Right atrium auricular region (tissue), 2 donors: ENCODE measurements at places on chromosomes 12 and 14.
A peak's percentile ranks its signal among the peaks of the same experiment; 100 is the strongest.

DNA sequence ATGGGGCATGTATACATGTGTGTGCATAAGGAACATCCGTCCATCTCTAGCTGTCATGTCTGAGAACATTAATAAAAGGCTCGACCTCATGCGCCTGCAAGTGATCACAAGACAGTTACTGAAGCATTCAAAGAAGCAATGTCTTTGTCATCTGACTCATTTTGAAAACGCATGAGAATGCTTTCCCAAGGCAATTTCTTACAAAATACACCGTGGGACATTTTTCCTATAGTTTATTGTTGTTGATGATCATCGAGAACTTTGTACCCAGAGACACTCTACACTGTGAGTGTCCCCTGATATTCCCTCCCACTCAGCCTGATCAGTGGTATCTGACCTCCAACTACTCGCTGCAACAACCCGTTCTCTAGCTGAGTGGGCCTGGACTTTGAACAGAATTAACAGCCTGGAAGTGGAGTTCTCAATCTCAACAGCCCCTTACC lies 68.1 kb downstream of the ETV6 start:
- no peak for DNase-seq

DNA sequence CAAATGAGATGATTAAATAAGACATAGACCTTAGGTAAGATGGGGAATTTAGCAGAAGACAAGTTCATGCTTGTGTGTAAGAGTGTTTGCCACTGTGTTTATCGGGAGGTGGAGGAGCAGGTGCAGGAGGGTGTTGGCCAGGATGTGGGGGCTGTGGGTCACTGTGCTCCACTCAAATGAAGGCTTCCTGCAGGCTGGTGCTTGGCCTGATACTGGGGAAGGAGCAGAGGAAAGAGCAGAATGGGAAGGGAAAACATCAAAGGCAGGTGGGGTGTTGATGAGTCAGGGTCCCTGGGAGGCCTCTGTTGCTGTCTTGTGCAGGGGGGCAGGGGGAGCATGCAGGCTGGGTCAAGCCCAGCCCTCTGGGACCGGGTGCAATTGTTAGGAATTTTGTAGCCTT lies 126.5 kb downstream of the TSPAN9 start:
- no peak for DNase-seq

DNA sequence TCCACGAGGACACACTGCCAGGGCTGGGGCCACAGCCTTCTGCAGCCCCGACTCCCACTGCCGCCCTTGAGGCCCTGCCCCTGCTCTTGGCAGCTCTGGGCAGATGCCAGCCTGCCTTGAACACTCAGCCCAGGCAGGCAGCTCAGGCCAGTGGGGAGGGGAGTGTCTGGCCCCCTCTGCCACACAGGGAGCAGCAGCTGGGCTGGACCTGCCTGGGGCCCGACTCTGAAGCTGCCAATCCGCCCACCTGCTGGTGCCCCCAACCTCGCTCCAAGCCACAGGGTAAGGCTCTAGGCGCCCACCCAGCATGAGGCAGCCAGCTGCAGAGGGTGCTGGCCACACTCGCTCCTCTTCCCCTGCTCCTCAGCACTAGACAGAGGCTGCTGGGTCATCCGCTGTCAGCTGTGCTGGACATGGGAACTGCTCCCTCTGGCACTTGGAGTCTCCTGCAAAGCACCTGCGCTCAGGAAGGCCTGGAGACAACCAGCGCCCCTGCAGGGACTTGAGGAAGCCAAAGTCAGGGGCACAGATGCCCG lies 24.6 kb upstream of the NUDT14 start:
- no peak for DNase-seq

DNA sequence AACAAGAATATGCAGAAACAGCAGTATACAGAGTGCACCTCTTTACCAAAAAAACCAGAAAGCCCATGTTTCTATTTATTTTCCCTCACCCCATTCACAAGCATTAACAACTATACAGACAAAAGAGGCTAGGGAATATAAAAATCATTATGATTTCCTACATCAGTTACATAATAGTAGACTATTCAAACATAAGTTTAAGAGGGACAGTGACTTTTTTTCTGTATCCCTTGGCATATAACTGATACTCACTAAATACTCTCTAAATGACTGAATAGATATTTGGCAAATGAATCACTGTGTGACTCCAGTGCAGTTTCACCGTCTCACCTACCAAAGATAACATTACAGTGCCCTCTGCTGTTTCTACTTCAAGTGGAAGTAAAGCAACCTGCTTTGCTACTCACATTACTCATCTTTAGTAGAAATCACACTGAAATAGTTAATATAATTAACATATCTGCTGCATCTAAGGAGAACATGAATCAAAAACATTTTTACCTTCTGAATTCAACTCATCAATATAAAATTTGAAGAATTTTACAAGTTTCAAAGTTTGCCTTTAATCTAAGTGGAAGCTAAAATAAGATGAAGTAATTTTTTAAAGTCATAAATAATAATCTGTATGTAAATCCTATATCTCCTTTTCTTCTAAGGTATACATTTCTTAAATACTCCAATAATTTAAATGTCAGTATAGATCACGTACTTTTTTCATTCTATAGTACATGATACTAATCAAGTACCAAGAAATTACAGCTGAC lies 103.8 kb downstream of the OSBPL8 start:
- DNase-seq = no peak

- no peak for DNase-seq
Measured at GRCh38 chr12:14283489-14284144, 81.9 kb upstream of the ATF7IP start.

GRCh38 chr12:24561882-24562770 lies 386.8 kb downstream of the BCAT1 start:
- peak; percentile 73 for DNase-seq

- no peak for DNase-seq
Measured at GRCh38 chr12:103909811-103910210, 20.4 kb upstream of the HSP90B1 start.

GRCh38 chr12:43969882-43970281 lies 134.0 kb downstream of the TMEM117 start:
- DNase-seq = no peak

DNA sequence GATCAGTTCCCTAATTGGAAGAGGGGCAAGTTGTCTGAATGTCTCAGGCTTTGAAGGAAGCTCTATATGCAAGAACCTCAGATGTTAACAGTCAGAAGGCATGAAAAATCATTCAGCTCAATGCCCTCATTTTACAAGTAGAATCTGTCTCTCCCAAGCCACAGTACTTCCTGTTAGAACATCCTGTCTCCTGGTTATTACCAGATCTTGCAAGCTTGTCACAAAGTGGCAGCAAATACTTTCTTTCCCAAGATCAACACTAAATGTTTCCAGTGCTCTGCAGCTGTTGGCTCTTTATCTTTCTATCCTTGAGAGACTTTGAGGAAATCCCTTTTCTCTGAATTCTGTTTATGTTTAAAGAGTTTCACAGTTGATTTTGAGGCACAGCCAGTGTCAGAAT lies 235.5 kb downstream of the AKAP6 start:
- no peak for DNase-seq

DNA sequence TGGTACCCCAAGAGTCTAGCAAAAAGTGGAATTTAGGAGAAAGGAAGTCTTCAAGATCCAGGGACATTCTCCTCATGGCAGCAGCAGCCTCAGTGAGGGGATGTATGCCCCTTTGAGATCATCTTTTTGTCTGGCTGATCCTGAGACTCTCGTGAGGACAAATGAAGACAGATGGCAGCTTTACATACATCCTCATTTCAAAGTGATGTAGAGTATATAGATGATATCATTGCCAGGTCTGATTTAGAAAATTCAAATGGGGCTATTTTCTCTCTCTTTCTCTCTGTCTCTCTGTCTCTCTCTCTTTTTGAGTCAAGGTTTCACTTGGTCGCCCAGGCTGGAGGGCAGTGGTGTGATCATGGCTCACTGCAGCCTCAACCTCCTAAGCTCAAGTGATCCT lies 61.5 kb downstream of the E2F7 start:
- DNase-seq = no peak

DNA sequence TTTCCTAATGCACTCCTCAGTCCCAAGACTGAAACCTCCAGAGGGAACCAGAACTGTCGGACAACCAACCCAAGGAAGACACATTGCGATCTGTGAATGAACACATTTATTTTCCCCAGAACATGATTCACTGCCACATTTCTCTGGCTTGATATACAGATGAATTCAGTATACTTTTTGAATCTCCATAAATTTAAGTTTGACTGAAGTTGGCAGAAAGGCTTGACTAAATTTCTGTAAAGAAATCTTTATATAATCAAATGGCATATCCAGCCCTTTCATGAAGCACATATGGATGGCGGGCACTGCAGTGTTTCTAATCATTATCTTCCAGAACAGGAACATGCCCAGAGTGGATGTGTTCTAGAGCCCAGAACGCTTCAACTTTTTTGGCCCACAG lies 56.7 kb downstream of the DCAF5 start:
- DNase-seq = no peak

DNA sequence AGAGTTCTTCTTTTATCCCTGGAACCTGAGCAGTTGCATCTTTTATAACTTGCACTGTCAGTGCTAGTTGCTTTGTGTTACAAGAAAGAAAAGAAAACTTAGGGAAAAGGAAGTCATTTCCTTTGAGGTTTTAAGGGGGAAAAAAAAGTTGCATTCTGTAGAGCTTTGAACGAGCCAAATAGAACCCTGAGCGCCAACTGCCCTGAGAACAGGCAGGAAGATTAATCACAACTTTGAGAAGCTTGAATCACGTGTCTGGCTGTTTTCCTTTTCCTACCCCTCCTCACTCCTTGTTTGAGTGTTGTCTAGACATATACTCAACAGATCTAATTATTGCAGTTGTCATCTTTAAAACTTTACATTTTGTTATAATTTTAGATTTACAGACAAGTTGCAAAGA lies 12.5 kb downstream of the PCNX1 start:
- DNase-seq = no peak

- DNase-seq = no peak
Measured at GRCh38 chr12:88624911-88625310, 44.6 kb upstream of the KITLG start.
